CD8-positive, alpha-beta memory T cell (primary cell): ENCODE measurements at places on chromosomes 6 and 20.

DNA sequence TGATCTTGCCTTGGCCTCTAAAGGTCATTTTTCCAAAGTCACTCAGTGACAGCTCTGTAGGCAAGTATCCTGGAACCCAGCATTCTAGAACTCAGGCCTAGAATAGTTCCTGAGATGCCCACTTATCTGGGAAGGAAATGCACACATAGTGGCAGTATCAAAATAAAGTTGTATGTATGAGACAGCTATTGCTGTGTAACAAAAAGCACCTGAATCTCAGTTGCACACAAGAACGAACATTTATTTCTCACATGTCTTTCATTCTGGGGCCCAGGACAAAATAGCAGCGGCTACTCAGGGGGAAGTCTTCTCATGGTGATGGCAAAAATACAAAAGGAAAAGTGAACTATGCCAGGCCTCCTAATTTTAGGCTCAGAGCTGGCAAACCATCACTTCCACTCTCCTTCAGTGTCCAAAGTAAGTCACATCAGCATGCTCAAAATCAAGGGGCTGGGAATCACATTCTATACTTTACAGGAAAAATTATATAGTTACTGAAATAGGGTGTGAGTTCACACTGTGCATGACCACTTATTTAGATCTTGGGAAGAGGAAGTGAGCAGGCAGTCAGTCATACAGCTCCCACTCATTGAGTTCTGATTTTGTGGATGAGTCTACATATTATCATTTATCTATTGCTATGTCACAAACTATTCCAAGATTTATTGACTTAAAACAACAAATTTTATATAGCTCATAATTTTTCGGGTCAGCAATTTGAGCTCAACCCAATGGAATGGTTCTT, 133.7 kb upstream of the RIN2 start:
- no peak for DNase-seq

DNA sequence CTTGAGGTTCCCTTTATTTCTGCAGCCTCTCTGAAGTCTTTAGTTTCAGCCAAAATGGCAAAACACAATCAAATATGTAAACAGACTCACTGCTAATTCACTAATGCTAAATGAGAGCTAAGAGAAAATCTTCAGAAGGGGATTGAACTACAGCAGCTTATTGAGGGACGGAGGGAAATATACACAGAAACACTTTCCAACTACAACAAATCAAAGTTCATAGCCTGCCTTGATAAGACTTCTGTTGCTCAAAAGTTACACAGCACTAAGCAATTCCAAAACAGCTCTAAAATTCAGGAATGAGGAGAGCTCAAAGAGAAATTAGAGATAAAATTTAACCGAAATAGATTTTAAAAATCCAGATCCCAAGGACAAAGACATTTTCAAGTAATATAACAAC, 1.7 kb downstream of the TCP11 start:
- no peak for DNase-seq

- no peak for DNase-seq
These were observed 4.4 kb upstream of the IBTK start for GRCh38 chr6:82251942-82252341.

DNA sequence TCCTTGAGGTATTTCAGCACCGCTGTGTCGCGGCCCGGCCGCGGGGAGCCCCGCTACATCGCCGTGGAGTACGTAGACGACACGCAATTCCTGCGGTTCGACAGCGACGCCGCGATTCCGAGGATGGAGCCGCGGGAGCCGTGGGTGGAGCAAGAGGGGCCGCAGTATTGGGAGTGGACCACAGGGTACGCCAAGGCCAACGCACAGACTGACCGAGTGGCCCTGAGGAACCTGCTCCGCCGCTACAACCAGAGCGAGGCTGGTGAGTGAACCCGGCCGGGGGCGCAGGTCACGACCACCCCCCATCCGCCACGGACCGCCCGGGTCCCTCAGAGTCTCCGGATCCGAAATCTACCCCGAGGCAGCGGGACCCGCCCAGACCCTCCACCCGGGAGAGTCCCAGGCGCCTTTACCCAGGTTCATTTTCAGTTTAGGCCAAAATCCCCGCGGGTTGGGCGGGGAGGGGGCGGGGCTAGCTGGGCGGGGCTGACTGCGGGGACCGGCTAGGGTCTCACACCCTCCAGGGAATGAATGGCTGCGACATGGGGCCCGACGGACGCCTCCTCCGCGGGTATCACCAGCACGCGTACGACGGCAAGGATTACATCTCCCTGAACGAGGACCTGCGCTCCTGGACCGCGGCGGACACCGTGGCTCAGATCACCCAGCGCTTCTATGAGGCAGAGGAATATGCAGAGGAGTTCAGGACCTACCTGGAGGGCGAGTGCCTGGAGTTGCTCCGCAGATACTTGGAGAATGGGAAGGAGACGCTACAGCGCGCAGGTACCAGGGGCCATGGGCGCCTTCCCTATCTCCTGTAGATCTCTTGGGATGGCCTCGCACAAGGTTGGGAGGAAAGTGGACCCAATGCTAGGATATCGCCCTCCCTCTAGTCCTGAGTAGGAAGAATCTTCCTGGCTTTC, 693 bp downstream of the HLA-F start:
- peak; percentile 58 for DNase-seq

- DNase-seq, result no peak
These were observed 69.3 kb upstream of the FRMD1 start for GRCh38 chr6:168148231-168148849.

- DNase-seq, result no peak
These were observed 121.5 kb downstream of the DNAH8 start for GRCh38 chr6:38836585-38836984.

- no peak for DNase-seq
These were observed 399.5 kb downstream of the PHF3 start for GRCh38 chr6:64034910-64035655.

DNA sequence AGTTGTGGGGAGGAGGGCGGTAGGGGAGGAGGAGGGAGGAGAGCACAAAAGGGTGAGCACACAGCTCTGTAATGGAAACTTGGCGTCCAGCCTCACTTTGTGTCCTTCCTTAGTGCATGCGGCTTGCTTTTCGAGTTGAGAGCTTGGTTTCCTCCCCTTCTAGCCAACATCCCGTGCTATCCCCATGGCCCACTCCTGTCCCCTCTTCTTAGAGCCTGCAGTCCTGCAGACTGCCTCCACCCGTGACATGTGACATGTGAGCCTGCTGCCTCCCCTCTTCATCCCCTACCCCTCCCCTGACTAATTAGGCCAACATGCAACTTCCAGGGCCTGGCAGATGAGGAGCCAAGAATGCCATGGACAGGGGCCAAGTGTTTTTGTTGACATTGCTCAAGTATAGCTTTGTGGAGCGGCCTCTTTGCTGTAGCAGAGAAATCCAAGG, 63.2 kb downstream of the SLC24A3 start:
- no peak for DNase-seq

GRCh38 chr6:139903411-139904157, 529.1 kb upstream of the CITED2 start:
- no peak for DNase-seq
